SK-MEL-5 (cell line): ENCODE measurements at places on chromosomes 1 and 21.

DNA sequence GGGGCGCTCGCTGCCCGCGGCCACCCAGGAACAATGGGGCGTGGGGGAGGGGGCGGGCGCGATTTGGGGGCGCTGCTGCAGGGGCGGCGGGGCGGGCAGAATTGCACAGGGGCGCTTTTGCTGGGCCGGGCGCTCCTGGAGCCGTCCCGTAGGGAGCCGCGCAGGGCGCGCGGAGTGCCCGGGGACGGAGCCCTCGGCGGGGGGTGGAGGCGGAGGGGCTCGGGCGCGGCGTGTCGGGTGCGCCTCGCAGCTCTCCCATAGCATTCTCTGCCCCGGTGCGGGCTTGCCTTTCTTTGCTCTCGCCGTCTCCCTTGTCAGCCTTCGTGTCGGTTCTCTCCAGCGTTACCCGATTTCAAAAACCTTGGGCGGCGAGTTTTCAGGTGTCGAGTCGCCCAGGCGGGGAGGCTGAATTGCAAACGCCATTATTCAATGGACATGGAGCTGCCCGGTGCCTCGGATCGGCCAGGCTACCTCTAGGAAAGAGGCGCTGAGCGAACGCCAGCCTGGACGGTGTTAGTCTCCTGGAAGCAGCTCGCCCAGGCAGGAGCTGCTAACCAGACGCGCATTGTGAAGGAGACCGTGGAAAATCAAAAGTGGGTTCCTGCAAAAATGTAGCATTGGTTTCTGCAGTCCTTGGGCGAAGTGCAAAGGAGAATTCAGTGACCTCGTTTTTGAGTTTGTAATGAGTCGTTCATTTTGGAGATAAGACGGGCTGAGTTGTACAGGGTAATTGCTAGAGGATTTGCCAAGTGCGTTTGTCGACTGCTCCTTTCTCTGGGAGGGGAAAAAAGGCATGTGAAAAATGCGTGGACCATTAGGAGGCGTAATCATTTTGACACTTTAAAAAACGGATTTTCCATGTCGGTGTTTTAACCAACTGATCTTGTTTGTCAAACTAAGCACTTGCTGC, 626 bp downstream of the CXADR start:
- peak; percentile 36 for DNase-seq

GRCh38 chr21:45019076-45019886, 55.1 kb upstream of the ADARB1 start:
- DNase-seq = no peak

- DNase-seq = no peak
Observed at GRCh38 chr1:173409613-173410012, 67.5 kb upstream of the PRDX6 start.

- no peak for DNase-seq
Observed at GRCh38 chr1:101205457-101205856, 31.4 kb upstream of the S1PR1 start.

DNA sequence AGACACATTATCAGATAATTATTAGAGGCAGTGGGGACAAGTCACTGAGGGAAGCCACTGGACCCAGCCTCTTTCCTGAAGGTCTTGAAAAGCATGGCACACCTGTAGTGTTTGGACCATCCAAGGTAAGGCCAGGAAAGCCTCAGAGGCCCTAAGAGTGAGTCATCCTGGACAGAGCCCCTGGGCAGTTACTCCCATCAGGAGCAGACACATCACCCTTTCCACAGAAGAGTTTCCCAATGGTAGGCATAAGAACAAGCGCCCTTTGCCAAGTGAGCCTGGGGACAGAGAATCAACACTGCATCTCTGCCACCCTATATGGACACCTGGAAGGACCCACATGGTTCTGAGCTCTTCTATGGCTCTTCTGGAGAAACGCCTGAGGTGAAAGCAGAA, 136.0 kb downstream of the PLXNA2 start:
- DNase-seq = no peak
